B cell (primary cell): ENCODE measurements at places on chromosomes 1 and 21. TPM values are rescaled to one million over a fixed set of nuclear protein-coding genes. Genes with fewer than 3 reads are reported as not detected.

DNA sequence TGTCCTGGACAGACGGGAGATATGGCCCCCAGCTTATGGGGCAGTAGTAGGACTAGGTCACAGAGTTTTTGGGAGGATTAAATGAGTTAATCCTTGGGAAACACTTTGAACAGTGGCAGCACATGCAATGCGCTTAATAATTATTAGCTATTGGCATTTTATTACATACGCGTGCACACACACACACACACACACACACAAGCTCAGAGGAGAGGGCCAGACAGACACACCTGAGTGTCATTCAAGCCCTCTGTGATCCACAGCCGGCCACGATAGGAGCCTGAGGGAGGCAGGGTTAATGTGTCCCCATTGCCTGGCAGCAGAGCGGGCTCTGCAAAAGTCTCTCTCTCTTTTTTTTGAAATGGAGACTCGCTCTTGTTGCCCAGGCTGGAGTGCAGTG is 37.9 kb downstream of the EPHA2 start:
- no peak for DNase-seq

DNA sequence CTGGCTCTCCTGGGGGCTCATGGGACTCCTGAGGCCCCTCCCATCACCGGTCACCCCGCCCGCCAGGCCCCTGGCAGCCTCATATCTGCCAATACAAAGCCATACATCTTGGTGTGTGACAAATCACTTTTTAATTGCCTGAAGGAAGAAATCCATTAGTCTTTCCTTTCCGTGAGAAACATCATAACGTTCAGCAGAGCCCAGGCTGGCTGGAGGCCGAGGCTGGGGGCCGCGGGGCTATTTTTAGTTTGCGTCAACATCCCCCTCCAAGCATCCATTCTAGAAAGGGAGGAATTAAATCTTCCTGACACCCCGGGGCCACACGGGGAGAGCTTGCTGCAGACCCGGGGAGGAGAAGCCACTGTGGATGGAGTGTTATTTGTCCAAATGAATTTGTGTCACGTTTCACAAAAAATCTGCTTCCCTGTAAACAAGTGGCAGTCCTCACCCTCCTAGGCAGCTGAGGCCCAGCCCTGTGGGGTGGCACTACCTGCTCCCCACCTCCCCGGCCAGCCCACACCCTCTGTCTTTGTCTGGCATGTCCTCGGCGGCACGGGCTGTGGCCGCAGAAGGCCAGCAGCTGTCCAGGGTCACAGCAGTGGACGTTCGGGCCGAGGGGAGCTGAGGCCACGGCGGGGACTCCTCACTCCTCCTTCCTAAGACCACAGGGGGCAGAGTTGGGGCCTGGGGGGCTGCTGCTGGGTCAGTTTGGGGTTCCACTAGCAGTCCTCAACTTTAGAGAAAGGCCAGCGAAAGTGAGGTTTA is 236.9 kb upstream of the VAMP3 start:
- DNase-seq, result no peak

Gene DCST1
- total RNA-seq, result not detected in 2 replicates

Gene NR1I3
- total RNA-seq, result not detected in 2 replicates

Gene ZNF683
- 0.67 TPM in 1 of 2 replicates, not detected in the other for total RNA-seq
